ENCODE measurements at places on chromosomes 16 and 17.

- no peak for DNase-seq
Observed at GRCh38 chr16:80587071-80587470, 46.3 kb downstream of the DYNLRB2 start.

GRCh38 chr17:17175917-17176316 is 30.2 kb downstream of the PLD6 start:
- no peak for DNase-seq

- no peak for DNase-seq
Observed at GRCh38 chr16:83393196-83393981, 414.4 kb upstream of the HSBP1 start.

DNA sequence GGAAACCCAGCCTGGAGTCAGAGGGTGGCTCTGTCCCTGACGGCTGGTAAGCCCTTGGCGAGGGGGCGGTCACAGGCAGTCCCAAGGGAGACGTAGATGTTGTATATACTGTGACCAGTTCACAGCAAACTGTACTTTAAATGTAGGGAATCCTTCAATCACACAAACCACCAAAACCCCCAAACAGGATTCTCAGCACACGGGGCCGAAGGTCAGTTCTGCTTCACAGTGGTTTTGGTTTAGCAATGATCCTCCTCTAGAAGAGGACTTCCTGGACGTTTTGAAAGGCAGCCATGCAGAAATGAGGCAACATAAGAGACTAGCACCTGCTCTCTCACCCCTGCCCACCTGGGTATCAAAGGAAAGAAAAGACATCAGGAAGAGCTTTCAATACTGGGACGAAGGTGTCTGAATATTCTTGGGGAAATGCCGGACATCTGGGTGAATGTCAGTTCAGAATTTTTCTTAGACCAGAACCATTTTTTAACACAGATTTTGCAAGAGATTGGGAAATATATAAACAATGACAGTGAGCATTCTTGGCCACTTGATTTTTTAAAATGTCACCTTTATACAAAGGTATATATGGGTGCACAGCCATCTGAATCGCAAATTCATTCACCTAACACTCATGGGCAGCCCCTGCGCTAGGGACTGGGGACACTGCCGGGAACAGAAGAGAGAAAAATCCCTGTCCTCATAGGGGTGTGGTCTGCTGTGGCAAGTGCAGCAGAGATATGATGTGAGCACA is 74.2 kb downstream of the CRISPLD2 start:
- DNase-seq, result no peak

DNA sequence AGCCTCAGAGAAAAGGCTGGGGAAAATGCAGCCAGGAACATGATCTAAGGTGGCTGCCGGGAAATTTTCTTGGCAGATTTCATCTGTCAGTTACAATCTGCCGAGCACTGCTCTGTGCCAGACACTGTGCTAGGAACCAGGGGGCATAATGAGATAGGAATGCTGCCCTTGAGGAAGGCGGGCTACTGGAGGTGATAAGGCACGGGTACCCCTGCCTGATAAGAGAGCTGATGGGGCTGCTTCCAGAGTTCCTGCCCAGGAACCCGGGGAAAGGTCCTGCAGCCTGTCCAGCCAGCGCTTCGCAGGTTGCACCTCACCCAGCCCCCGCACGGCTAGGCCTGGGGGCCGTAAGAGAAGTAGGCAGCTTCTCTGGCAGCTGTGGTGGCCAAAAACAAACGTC is 3.1 kb downstream of the SCNN1G start:
- no peak for DNase-seq

GRCh38 chr16:4945560-4946502 is 8.9 kb upstream of the PPL start:
- no peak for DNase-seq

GRCh38 chr16:63422715-63423114 is 1386.5 kb upstream of the CDH8 start:
- no peak for DNase-seq

DNA sequence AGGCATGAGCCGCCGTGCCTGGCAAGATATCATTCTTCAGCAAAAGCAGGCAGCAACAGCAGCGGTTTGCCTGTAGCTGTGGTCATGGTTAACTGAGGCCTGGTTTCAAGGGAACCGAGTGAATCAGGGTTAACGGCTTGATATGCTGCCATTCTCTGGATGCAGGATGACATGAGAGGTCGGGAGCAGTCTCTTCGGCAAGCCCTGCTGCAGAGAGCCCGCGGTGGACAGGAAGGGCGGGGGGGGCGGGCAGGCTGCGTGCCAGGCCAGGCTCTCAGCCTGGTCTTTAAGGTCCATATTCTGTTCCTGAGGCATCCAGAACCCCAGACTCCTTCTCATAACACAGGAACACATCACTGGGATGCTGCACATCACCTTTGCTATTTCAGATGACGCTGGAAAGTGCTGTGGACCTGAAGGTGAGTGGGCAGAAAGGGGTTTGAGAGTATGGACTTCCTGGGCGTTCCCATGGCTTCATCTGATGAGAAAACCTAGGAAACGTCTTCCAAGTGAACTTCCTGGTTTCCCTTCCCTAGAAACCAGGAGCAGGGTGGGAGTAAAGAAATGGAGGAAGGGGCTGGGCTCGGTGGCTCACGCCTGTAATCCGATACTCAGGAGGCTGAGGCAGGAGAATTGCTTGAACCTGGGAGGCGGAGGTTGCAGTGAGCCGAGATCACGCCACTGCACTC is 165.6 kb upstream of the RPH3AL start:
- no peak for DNase-seq

GRCh38 chr16:2524339-2524938 is 4.3 kb downstream of the AMDHD2 start:
- DNase-seq, result no peak

DNA sequence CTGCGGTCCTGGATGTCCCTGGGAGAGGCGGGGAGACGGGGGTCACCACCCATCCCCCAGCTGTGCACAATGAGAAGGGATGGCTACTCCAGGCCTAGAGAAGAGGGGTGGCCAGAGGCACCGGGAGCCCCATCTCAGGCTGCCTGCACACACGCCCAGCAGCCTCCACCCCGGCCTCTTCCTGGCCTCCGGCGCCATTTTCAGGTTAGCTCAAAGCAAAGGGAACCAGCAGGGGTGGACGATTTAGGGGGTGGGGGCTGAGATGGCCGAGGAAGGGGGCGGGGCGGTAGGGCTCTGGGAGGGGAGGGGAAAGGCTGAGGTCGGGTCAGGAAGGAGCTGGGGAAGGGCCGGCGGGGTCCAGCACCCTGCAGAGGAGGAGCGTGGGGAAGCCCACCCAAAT is 42.8 kb downstream of the SRCIN1 start:
- DNase-seq, result no peak

DNA sequence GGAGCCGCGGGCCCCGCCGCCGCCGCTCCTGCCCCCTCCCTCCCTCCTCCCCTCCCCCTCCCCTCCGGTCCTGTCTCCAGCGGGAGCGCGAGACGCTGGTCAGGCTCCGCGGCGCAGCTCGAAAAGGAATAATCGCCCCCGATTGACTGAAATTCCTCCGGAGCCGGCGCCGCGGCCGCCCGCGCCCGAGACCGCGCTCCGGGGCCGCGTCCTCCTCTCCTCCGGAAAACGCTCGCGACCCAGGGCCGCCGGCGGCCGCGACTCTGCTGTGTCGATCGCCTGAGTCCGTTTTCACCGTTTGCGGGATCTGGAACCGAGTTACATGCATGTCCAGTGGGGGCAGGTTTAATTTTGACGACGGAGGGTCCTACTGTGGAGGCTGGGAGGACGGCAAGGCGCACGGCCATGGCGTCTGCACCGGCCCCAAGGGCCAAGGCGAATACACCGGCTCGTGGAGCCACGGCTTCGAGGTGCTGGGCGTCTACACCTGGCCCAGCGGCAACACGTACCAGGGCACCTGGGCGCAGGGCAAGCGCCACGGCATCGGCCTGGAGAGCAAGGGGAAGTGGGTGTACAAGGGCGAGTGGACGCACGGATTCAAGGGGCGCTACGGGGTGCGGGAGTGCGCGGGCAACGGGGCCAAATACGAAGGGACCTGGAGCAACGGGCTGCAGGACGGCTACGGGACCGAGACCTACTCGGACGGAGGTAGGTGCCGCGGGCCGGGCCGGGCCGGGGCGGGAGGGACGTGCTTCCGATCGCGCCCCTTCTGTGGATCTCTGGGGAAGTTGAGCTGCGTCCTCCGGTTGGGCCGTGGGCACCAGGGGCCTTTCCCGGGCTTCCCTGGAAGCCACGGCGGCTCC is 744 bp downstream of the JPH3 start:
- no peak for DNase-seq

GRCh38 chr17:8469964-8470363 is 34.3 kb downstream of the NDEL1 start:
- DNase-seq, result no peak

GRCh38 chr17:80940171-80941123 is 51.2 kb upstream of the CHMP6 start:
- no peak for DNase-seq

GRCh38 chr17:66507103-66507923 is 204.9 kb downstream of the PRKCA start:
- no peak for DNase-seq

DNA sequence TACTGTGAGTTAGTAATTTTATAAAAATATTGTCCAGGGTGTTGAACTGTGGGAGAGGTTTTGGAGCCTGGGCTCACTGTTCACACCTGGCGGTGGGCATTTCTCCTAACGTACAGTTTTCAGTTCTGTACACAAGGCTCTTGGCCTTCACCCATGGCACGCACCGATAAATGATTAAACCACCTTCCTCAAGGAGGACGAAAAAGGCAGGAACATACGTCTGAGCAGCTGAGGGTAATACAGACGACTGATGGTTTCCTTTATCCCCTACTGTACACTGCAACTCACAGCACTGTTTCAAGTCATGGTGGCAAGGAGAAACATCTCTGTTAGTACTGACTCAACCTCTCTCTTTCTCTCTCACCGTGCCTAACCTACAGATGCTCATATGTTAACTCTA is 1.4 kb upstream of the ST6GALNAC1 start:
- DNase-seq, result no peak

DNA sequence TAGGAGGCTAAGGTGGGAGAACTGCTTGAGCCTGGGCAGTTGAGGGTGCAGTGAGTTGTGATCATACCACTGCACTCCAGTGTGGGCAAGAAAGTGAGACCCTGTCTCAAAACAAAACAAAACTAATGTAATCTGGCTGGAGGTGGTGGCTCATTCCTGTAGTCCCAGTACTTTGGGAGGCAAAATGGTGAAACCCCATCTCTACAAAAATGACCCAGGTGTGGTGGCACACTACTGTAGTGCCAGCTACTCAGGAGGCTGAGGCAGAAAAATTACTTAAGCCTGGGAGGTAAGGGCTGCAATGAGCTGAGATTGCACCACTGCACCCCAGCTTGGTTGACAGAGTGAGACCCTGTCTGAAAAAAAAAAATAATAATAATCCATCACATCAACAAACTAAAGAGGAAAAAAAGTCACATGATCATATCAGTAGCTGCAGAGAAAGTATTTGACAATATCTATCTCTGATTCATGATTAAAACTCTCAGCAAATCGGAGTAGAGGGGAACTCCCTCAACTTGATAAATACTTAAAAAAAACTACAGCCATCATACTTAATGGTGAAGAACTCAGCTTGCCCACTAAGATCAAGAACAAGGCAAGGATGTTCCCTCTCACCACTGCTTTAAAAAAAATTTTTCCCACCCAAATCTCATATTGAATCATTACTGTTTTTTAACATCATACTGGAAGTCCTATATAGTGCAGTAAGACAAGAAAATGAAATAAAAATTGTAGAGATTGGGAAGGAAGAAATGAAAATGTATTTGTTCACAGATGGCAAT is 31.0 kb downstream of the DHRS7B start:
- no peak for DNase-seq

DNA sequence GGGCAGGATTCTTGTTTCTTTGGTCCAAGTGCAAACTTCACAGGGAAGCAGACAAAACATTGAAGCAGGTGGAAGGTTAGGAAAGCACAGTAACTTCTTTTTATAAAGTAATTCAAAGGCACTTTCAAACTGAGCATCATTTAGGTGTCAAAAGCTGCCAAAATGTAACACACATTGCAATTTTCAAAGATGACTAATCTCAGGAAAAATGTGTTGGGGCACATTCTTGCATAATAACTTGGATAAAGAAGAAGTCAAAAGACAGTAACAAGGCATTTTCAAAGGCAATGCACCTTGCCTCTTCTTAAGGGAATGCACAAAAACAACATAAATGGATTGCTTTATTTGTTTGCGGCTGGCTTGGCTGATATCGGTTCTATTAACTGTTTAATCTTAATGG is 3.6 kb downstream of the KCNJ2 start:
- DNase-seq, result no peak

- DNase-seq, result no peak
Observed at GRCh38 chr17:80283116-80283852, 22.6 kb downstream of the RNF213 start.

GRCh38 chr16:4052096-4052495 is 64.1 kb downstream of the ADCY9 start:
- DNase-seq, result no peak

DNA sequence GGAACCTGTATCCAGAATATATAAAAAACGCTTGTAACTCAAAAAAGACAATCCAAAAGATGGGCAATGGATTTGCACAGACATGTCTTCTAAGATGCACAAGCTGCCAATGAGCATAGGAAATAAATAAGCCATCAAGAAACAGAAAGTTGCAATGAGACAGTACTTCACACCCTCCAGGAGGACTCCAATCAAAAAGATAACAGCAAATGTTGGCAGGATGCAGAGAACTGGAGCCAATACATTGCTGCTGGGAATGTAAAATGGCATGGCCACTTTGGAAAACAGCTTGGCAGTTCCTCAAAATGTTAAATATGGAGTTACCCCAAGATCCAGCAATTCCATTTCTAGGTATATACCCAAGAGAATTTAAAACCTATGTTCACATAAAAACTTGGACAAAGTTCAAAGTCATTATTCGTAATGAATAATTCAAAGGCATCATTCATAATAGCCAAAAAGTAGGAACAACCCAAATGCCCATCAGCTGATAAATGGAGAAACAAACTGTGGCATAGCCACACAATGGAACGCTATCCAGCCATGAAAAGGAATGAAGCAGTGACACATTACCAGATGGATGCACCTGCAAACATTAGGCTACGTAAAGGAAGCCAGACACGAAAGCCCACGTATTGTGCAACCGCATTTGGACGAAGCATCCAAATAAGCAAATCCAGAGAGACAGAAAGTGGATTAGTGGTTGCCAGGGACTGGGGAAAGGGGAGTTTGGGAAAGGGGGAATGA is 25.6 kb downstream of the GGA2 start:
- DNase-seq, result no peak

DNA sequence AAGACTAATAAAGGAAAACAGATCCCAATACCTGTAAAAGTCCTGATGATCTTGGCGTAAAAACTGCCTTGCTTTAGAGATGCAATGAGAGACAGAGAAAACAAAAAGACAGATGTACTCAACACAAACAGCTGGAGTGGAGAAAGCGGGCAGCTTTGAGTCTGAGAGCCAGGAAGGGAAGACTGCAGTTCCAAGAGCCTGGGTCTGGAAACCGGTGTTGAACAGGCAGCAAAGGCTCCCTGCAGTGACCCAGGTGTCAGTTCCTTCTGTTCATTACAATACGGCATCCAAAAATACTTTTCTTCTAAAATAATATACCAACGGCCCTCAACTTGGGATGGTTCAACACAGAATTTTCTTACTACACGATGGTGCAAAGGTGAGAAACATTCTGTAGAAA is 29.6 kb downstream of the VPS53 start:
- no peak for DNase-seq
